Right renal pelvis (tissue), 4 donors: ENCODE measurements at places on chromosomes 7 and 10. TPM values are rescaled to one million over a fixed set of nuclear protein-coding genes. Genes with fewer than 3 reads are reported as not detected.

ENTPD7 gene
- polyA plus RNA-seq, result 19.3 TPM

DNA sequence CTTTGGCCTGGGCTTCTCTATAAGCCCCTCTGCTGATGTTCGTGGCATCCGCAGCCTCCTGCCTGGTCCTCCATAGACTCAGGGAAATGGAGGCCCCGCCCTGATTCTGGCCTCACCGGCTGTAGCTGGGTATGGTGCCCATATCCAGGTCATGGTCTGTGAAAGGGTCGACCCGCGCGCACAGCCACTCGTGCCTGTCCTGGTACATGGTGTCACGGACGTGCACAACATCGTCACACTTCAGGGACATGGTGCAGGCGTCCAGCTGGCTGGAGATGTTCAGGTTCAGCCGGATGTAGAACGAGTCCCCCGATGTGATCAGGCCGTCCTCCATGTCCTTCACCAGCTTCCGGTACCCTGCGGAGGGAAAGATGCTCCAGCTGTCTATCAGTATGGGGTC is 75.1 kb upstream of the GNA12 start:
- DNase-seq, result no peak

- DNase-seq, result no peak
Measured at GRCh38 chr7:131656980-131657723, 100.7 kb upstream of the PODXL start.

- DNase-seq, result no peak
Measured at GRCh38 chr10:50309342-50309741, 58.0 kb upstream of the ASAH2 start.

GRCh38 chr10:124594240-124594639 is 132.6 kb downstream of the LHPP start:
- no peak for DNase-seq

DNA sequence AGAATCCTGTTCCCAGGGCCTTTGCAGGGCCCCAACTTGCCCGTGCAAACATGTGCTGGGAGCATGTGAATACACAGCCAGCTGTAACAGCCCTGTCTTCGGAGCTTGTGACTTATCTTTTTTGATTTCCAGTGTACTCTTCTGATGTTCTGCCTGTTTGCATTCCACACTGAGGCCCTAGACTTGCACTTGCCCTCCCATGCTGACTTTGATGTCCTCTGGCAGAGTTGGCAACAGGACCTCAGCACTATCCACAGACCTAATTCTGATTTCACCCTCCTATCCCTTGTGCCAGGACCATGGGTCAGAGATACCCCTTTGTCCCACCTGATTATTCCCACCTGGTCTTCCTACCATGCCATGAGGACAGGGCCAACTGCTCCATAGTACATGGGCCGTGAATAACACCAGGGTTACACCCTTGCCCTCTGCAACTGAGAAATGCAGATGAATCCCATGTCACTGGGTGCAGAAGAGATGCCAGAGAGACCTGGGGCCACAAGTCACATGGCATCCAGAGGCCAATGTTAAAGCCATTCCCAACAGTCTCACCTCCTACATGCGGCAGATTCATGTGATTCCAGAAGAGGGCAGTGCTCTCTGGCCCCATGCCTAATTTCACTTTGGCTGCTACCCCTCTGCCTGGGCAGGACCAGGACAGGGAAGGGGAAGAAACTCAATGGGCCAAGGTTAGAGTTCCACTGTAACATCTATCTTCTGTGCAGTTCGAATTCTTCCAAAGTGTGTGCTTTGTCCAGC is 43.0 kb downstream of the SCRN1 start:
- DNase-seq, result no peak
